ENCODE measurements at places on chromosomes 4 and X.
A peak's percentile ranks its signal among the peaks of the same experiment; 100 is the strongest.

DNA sequence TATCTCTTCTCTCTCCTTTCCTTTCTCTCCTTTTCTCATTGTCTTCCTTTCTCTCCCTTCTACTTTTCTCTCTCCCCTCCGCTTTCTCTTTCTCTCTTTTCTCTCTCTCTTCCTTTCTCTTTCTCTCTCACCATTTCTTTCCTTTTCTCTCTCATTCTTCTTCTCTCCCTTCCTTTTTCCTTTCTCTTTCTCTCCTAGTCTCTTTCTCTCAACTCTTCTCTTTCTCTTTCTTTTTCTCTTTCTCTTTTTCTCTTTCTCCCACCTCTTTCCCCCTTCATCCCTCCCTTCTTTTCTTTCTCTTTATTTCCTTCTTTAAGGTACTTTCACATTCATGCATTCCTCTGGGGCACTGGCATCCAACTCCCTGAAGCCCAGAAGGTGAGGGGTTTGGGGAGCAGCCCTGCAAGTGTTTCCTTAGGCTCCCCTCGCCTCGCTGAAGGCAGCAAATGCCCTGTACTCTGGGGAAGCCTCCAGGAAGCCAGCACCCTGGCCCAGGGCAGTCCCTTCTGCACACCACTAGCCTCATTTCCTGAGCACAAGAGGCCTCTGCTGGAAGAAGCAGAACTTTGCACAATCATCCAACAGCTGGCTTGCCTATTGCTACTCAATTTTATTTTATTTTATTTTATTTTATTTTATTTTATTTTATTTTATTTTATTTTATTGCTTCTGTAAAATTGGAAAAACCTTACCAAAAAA is 124.2 kb downstream of the NFKB1 start:
- no peak for DNase-seq

GRCh38 chr4:136803433-136803832 is 728.9 kb downstream of the PCDH18 start:
- DNase-seq = peak; percentile 15

DNA sequence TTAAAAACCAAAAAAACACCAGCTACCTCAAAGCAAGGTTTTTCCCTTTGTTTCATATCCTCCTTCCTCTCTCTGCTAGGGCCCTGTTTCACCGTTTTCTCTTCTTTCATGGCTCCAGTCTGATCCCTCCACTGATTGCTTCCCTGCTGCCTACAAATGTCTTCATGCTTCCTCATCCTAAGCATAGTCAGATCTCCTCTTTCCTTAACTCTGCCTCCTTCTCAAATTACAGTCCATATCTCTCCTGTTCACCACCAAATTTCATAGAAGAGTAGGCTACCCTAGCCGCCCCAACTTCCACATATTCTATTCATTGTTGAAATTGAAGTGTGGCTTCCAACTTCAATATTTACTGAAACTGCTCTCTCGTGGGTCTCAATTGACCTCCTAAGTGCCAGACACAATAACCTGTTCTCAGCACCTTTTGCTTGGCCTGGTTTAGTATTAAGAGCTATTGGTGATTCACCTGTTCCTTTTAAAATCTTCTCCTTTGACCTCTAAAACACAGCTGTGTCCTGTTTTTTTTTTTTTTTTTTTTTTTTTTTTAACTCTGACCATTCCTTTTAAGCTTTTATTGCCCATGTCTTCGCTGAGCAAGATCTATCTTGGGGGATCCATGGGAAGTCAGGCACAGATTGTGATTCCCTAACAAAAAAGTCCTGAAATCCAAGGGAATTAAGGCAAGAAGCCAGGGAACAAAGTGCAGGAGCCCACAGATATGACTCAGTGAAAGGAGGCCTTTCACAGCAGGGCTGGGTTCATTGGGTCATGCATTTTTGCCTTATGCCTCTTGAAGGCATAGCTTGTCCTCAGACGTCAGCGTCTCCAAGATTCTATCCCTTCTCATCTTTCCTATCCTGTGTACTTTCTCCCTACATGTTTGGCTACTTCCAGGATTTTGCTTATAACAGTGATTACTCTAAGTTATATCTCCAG is 85.4 kb downstream of the RPS3A start:
- DNase-seq = no peak

DNA sequence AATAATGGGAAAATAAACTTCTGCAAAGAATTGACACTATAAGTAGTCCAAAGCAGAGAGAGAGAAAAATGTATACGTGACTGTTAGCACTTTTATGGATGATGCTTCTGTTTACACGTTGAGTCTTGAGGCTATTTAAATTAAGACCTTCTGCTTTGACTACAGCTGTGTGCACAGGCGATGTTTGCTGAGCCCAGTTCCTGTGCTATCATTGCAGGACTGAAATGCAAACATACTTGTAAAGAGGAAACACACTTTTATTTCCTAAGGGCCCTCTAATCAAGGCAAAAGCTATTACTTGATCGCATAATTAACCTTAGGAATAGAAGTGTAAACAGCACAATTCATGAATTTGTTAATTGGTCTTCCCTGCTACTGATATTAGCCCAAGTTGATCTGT is 226.9 kb downstream of the FBXW7 start:
- no peak for DNase-seq

DNA sequence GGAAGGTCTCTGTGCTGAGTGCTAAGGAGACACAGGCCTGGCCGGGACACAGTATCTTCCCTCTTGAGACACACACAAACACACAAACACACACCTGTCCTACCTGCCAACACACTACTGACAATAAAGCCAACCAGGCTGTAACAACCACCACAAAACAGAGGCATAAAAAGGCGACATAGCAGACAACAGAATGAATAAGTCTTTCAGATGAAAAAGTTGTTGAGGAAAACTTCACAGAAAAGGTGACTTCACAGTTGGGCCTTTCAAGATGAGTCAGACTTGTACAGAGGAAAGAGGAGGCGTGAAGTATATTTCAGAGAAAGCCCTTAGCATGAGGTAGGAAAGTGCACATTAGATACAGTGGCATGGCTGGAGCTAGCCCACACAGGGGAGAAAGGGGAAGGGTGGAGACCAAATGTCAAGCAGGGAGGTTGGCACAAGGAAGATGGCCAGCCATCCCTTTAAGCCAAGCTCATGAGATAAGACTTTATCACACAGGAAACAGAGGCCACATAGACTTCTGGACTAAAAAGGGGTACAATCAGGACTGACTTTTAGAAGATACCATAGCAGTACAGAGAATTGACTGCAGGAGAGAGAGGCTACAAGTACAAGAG is 54.0 kb downstream of the SLC9A7 start:
- no peak for DNase-seq

- DNase-seq = no peak
Observed at GRCh38 chr4:15232366-15233263, 195.2 kb upstream of the C1QTNF7 start.

DNA sequence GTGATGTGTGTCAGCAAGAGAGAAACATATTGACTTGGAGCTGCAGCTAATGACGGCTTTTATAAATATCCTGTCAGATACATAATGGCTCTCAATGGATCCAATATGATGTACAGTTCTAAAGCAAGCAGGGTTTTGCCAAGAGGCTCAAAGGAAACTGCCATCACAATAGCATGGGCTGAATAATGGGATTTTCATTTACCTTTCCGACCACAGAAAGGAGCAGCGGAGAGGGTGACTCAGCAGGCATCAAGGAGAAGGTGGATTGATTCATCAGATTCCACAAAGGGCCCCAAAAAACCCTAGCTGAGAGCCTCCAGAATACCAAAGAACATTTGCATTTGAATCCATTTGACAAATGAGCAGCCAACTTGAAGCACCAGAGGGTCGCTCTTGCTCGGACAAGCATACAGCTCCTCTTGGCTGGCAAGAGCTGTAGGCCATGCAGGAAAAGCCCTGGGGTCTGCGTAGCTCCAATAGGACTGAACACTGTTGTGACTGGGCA is 355.7 kb upstream of the NOCT start:
- DNase-seq = peak; percentile 61

DNA sequence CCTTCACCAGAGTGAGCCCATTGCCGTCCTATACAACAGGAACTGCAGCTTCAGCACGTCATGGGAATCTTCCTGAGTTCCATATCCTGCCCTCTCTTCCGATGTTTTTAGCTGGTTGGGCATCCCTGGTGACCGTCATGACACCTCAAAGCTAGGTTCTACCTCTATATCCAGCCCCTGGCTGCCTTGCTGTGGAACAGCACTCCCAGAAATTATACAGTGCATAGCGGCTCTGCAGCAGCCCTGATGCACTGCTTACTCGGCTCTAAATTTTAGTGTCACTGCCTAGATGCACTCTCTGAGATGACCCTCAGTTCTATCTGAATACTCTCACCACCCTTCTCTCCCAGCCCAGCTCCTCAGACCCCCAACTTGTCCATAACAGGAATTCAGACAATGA is 44.3 kb downstream of the ARHGEF38 start:
- no peak for DNase-seq

DNA sequence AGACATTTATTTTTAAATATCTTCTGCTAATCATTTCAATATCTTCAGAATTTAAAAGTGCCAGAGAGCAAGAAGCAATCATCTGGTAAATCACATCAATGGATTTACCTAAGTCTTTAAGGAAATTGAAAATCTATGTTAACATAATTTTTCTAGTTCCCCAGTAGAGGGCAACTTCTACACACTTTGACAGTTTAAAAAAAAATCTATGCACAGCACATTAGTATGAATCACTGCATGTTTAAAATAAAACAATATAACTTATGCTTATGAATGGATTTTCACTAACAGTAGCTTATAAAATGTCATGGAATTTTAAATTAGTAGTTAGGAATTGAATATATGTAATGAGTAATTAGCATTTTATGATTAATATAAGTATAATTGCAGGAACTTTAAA is 126.5 kb downstream of the REELD1 start:
- DNase-seq = no peak

DNA sequence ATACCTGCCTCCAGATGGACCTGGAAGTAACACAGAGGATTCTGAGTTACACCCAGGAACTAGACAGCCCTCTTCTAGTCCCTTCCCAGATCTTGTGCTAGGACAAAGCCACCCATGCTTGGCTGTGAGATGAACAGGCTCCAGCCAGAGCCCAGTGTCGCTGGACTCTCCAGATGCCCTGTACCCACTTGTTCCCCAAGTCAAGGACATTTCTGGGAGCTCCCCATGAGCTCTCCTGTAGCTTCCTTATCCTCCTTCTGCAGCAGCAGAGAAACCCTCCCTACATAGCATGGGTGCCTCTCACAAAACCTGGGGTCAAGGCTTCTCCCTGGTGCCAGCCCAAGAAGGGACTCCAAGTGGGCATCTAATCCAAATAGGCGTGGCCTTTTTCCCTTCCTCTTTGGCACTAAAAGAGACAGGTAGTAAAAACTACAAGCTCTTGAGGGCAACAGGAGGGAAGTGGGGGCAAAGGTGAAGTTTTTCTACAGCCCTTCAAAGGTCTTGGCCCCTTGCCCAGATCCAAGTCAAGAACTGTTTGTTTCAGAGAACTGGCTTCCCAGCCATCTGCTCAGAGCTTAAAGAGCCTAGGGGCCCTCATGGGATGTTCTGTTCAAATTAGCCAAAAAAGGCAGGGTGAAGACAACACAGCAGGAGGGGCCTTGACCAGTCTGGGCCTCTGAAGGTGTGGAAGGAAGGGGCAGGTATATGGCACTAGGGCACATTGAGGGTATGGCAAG is 8.5 kb upstream of the ERCC6L start:
- no peak for DNase-seq

DNA sequence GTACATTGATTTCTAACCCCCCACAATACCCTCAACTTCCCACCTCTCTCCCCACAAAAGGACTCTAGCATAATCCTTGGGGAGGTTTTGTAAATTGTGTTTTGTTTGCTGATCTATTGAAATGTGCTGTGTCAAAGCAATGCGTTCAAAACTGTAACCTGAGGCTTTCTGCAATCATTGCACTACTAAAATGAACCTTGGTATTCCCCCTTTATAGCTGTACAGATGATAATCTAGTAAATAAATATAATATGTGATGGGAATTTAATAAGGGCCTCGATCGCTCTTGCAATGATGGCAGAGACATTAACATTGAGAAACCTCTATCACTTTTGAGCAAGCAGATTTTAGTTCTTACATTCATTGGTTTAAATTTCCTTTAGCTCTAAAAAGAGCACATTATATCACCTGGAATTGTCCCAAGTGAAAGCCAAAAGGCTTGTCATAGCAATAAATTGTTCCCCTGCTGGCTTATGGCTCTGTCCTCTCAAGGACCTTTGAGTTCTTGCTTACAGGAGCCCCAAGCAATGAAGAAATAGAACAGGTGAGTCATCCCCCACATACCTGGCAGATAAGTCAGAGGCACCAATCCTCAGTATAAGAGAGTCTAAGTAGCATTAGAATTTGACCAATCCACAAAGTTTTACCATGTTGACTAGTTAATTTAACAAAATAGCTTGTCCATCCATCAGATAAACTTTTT is 18.4 kb upstream of the ACE2 start:
- DNase-seq = peak; percentile 9

- DNase-seq = no peak
Observed at GRCh38 chr4:23750125-23750524, 139.7 kb downstream of the PPARGC1A start.

GRCh38 chr4:3261411-3262207 is 12.7 kb downstream of the MSANTD1 start:
- peak; percentile 11 for DNase-seq

DNA sequence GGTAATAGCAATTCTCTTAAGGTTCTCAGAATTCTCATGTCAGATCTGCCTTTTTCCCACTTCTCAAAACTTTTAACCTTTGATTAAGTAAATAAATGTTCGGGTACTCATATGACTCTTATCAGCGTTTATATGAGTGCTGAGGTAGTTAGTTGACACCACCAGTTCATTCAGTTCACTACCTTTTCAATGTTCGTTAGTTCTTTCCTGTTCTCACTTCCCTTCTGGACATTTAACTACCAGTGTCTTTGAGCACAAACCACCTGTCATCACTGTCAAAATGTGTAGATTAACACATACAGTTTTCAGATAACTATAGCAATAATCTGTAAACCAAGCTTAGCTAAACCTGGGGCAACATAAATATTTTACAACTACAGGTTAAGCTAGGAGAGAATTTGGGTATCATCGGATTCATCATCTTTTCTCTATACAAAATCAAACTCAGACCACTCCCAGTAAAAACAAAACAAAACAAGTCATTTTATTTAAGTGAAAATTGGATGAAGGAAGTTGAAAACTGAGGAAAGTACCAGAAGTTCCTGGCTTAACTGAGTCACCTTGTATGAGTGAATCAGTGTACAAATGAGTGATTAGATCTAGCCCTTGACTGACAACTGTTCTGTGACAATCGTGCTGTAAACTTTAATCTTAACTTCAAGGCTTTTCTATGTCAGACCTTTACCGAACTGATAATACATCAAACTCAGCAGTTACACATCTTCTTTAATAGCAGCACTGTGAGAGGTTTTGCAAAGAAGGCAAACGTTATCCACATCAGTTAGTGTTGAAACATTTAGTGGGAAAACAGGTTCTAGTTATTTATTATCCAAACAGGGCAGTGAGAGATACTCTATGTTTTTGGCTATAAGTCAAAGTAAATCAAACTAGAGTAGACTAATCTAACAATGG is 41.9 kb downstream of the ARHGEF38 start:
- no peak for DNase-seq

- no peak for DNase-seq
Observed at GRCh38 chr4:139265654-139266053, 14.4 kb downstream of the MGARP start.

- DNase-seq = peak; percentile 91
Observed at GRCh38 chrX:46446727-46447378, 98.4 kb downstream of the ZNF674 start.

GRCh38 chr4:168045354-168045753 is 47.0 kb upstream of the ANXA10 start:
- no peak for DNase-seq

- DNase-seq = no peak
Observed at GRCh38 chr4:180967936-180968335, 1275.3 kb upstream of the TENM3 start.

- no peak for DNase-seq
Observed at GRCh38 chr4:84718699-84719098, 135.8 kb downstream of the CDS1 start.

Measured in iPS-NIHi11 (cell line).